ENCODE measurements at places on chromosomes 16 and 17.
A peak's percentile ranks its signal among the peaks of the same experiment; 100 is the strongest.

GRCh38 chr16:84024854-84025253 lies 17.7 kb downstream of the SLC38A8 start:
- DNase-seq: no peak

DNA sequence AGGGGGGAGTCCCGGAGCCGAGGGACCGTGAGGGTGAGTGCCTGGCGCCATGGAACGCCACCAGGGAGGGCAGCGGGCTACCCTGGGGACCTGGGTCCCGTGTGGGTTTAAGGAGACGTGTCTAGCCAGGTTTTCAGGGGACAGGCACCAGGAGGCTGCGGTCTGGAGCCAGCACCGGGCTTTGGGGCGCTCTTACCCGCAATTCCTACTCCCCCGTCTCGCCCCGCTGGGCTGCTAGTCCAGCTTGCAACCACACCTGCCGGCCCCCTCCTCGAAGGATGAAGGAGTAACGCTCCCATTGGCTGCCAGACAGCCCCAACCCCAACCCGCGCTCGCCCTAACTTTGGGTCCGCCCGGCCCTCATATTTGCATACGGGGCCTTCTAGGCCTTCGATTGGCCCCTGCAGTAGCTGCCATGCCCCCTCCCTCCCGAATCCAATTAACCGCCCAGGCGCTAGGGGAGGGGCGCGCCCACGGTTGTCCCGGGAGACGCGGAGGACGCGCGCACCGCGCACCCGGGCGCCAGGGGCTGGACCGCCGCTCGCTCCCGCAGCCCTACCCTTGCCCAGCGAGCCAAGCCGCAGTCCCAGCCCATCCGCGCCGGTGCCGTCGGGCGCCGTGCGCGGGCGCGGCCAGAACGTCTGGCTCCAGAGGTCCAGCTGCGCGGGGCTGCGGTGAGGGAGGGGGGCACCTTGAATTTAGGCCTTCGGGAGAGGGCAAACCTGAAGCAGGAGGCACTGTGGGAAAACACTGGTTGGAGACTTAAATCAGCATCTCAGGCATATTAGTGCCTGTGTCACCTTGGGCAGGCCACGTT lies at the start of gene TTLL6:
Gene TTLL6, minus strand, starts transcription at position 456 of the 817 bp plus-strand sequence. Its CDS starts 157 bp downstream, at position 299.
- peak; percentile 75 for DNase-seq

- no peak for DNase-seq
Observed at GRCh38 chr16:11716336-11716735, 26.3 kb downstream of the TXNDC11 start.

GRCh38 chr17:77214743-77215142 lies 74.0 kb downstream of the SEC14L1 start:
- DNase-seq: peak; percentile 15

- no peak for DNase-seq
Observed at GRCh38 chr16:67424261-67424615, 6.7 kb upstream of the HSD11B2 start.

DNA sequence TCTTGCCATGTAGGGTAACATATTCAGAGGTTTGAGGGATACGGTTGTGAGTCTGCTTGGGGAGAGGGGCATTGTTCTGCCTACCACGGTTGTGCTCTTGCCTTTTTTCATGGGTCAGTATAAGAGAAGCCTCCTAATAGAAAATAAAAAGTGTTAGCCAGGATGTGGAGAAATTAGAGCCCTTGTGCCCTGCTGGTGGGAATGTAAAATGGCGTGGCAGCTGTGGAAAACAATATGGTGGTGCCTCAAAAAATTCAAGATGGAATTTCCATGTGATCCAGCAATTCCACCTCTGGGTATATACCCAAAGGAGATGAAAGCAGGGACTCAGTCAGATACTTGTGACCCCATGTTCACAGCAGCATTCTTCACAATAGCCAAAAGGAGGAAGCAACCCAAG lies 14.2 kb upstream of the LRRC75A start:
- no peak for DNase-seq

DNA sequence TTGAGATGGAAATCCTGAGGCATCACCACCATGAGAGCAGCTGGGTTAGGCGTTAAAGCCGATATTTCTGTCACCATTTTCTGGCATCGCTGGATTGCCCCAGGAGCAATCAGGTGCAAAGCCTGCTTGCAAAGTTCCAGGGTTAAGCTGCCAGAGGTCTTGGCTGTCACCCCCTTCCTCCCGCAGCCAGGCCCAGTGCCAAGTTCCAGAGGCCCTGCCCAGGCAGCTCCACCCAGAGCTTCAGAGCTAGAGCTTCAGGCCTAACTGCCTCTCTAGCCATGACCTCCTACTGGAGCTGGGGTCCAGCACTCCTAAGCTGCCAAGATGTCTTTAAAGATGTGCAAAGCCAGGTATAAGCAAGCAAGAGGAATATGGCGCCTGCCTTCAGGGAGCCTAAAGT lies 8.8 kb upstream of the TMEM238L start:
- DNase-seq: no peak

- no peak for DNase-seq
Observed at GRCh38 chr16:84423416-84423837, 55.1 kb downstream of the ATP2C2 start.

DNA sequence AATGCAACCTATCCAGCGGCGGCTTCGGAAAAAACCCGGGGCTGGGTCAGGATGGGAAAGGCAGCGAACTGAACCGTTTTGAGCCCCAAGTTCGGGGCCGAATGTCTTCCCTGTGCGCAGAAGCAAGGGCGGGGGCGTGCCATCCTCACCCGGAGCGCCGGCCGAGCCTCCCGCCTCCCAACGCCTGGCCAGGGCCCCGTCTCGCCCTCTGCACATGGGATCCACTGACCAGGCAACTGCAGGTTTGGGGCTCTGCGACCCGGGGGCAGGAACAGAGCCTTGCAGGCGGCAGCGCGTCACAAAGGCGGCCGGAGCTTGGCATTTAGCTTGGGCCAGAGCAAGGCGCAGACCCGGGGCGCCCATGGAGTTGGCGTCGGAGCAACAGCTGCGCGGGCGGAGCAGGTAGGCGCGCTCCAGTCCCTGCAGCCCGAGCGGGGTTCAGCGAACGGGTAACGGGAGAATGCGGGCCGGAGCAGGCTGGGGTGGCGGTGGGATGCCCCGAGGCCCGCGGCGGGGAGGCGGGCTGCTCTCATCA lies at the start of gene FBXO39:
Gene FBXO39, plus strand, starts transcription at position 345 of the 535 bp plus-strand sequence. CDS start 3,654 bp downstream, outside the sequence.
- DNase-seq: no peak

DNA sequence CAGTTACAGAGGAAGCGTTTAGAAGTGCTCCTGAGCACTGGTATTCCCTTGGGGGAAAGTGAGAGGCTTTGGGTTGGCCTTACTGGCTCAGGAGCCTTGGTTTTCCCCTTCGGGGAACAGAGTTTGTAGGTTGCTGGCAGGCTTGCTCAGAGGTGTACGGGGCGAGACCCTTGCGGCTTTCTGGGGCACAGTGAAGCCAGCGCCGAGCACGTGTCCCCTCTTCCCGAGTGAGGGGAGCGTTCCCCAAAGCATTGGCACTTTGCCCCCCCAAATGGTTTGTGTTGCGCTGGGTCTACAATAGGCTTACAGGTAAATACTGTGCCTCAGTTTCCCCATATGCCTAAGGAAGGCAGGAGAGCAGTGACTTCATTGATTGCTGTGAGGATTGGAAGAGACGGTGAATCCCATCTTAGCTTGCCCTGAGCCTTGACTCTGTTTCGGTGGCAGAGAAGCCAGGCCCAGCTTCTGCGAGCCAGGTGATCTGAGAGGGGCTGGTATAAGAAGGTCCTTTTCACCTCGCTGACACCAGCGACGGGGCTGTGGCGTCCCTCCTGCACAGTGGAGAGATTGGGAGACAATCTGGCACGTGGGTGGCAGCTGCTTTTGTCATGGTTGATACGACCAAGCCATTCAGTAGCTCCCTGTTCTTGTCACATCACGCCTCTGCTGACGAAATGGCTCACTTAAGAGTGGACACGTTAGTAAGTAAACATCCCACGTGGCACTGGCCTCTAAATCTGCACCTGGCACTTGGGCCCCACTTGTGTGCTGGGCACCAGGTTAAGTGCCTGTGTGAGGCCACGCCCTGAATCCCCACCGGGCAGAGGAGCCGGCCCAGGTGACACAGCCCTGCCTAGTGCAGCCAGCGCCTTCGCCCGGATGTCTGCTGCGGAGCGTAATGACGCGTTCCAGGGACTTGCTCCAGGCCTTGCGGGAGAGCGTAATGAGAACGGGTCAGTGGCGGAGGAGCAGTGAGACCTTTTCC lies 55.0 kb downstream of the MEAK7 start:
- DNase-seq: no peak

DNA sequence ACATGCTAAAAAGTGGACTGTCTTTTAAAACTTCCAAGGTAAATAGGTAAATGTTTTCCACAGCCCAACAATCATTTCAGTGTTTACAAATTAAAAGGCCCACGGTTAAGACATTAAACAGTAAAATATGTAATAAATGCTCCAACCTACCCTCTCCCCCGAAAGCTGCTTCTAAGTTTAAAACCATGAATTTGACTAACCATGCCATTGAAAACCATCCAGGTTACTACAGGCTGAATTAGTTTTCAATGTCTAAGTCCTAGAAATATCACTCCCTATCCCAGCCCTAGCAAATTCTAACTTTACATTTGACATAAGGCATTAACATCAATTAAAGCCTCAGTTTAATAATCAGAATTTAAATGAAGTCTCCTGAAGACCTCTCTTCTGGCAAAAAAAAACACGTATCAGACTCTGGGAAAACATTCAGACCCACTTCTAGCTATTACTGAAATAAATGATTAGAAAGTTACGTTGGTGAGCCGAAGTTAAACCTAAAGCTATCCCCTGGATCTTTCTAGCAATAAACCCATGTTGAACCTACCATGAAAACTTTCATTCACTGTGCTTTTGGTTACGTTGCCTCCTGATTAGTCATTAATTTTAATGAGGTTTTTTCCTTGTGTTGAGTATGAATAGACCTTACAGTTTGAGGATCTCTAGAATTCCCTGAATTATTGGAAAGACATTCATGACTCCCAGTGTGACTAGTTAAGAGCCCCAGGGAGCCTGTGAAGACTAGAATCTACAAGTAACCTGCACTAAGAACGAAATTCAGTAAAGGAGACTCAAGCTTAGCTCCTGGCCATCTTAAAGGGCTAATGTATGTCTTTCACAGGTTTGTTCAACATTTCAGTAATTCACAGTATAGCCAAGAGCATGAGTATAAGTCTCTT lies 1.7 kb upstream of the POLG2 start:
- no peak for DNase-seq

DNA sequence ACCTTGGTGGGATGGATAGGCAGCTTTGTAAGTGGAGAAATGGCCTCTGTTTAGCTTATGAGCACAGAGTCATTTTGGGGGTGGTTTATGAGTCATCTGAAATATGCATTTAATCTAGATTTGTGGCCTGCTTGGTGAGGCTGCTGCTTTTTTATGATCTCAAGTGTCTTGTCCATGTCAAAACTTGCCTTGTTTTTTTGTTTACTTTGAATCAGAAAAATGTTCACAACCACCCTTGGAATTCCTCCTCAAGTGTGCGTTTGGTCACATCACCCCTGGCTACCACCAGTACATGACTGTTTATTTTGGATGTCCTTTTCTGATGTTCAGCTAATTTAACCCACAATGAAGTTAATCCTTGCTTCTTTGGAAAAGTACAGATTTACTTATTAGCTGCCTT lies 64.6 kb downstream of the FTO start:
- DNase-seq: no peak

DNA sequence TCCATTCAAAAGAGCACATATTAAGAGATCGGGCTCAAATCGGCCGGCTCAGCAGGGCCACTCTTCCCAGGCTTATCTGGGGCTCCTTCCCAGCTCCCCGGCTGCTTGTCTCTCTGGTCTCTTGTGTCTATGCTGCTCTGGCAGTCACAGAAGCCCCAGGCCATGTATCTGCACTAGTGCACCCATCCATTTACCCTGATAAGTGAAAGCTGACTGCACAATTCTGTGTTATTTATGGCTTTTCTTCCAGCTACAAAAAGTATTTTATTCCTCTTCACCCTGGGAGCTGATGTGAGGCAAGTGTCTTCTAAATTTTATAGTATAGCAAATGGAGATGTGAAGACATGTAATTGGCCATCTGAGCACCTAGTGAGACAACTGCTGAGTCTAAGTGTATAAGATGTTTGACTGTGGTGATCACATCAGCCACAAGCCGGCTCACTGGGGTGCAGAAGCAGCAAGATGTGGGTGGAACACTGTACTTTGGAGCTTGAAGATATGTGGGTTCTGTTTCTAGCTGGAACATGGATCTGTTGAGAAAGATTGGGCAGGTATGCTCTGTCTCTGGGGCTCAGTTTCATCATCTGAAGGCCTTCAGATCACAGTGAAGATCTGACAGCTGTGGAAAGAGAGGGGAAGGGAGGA lies 78.1 kb upstream of the MPHOSPH6 start:
- DNase-seq: no peak
